ENCODE measurements at places on chromosomes 12 and 14.

DNA sequence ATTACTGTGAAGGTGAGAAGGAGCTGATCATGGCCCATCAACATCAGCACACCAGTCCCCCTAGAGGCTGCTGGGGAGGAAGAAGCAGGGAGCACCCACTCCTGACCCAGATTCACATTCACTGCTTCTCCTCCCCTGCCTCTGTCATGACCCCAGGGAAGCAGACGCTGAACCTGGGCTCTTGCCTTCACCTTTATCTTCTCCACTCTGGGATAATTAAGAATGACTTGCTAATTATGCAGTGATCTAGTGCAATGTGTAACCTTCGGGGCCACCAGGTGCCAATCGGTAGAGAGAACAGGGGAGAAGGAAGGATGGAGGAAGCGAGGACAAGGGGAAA is 44.4 kb upstream of the IQSEC3 start:
- no peak for DNase-seq

DNA sequence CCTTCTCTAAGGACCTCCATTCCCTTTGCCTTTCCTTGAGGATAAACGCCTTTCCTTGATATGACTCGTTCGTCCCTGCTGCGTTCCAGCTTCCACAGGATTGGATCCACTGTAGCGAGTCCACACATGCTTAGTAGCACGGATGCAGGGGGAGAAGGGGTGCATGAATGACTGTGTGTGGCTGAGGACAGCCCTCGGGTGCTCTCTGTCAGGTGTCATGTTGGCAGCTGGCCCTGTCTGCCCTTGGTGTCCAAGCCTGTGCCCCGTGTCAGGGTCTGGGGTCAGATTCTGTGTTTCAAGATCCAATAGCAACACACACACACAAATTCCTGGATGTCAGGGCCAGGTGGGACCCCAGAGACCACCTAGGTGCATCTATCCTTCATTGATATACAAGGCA is 17.5 kb upstream of the KRT80 start:
- no peak for DNase-seq

GRCh38 chr12:107558141-107558815 is 127.3 kb upstream of the PWP1 start:
- DNase-seq, result no peak

GRCh38 chr12:30691122-30691879 is 4.4 kb downstream of the IPO8 start:
- peak; percentile 75 for DNase-seq

DNA sequence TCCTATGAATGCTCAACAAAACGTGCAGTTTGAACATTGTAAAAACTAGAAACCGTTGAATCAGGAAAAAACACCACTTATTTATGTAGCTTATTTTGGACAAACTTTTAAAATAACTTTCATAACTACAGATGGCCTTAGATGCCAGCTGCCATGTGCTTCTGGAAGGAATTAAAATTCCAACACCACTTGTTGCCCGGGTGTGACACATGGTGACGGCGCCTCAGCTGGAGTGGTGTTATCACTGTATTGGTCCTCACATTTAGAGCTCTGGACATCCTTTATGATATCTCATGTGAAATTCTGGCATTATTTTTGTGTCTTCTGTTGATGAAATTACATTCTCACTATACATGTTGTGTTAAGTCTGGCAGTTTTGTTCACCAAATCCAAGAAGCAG is 211.0 kb downstream of the IPO8 start:
- DNase-seq, result no peak

DNA sequence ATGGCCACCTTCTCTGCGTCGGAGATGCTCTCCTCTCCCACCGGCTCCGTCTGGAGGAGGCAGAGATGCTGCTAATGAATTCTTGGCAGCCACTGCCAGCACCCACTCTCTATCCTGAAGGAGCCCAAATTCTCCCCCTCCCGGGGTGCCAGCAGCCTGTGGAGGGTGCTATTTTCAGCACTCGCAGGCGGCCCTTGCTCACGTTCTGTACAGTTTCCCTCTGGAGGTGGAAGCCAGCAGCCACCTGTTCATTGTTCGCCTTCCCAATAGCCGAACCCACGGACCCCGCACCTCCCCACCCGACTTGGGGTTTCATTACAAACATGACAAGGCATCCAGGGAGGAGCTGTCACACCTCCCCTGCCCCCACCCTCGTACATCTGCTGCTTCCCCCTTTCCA is 27.8 kb downstream of the SNRNP35 start:
- no peak for DNase-seq

- DNase-seq, result no peak
Measured at GRCh38 chr14:100669011-100669412, 57.7 kb upstream of the DLK1 start.

GRCh38 chr12:69529021-69529420 is 56.2 kb upstream of the CCT2 start:
- DNase-seq, result no peak

GRCh38 chr12:31527083-31527482 is 63.9 kb downstream of the DENND5B start:
- DNase-seq, result no peak

DNA sequence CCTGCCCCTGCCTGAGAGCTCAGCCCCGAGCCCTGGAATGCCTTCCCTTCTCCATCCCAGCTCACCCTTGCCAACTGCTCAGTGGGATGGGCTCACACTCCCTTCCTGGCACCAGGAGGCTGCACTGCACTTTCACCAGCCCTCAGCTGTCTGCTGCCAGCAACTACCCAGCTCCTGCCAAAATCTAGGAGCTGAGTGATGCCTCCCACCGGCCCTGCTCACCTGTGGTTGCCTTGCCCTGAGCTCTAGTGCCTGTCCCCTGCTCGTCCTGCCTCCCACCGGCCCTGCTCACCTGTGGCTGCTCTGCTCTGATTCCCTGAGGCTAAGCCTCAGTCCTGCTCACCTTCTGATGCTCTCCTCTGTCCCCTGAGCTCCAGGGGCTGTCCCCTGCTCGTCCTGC is 119.8 kb downstream of the TMEM121 start:
- no peak for DNase-seq

Measured in AG10803 (cell line).